GM12878 (cell line): ENCODE measurements at places on chromosomes 7 and 10. TPM values are rescaled to one million over a fixed set of nuclear protein-coding genes. Genes with fewer than 3 reads are reported as not detected.

Gene THSD7A
- 0.03 TPM in 1 of 2 replicates, not detected in the other for total RNA-seq

Gene HKDC1
- 0.13 and 0.37 TPM in 2 replicates for total RNA-seq

Gene PNLIP
- total RNA-seq, result 1.1 and 2.4 TPM in 2 replicates

Gene KCNMA1
- total RNA-seq, result 35.6 and 37.0 TPM in 2 replicates

DNA sequence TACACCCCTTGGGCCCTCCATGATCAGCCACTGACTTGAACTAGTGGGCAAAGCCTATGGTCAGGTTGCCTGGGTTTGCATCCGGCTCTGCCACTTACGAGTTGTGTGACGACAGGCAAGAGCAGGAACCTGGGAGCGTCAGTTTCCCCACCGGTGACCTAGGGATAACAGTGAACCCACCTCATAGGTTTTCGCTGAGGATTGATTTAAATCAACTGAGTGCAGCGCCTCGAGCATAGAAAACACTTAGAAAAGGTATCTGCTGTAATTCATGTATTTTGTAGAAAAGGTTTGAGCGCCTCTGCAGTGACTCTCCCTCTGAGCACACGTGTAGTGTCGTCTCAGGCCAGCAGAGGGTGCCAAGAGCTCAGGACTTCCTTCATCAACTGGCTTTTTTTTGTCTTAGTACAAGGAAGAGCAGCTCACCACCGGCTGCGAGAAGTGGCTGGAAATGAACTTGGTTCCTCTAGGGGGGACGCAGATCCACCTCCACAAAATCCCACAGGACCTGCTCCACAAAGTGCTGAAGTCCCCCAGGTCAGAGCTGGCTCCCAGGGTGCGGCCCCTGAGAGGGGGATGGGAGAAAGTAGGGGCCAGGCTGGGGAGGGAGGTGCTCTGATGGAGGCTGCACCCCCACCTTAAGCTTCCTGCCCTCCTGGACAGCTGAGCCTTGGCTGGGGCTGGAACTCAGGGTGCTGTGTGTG is 27.7 kb downstream of the BTBD16 start:
- DNase-seq, result no peak

DNA sequence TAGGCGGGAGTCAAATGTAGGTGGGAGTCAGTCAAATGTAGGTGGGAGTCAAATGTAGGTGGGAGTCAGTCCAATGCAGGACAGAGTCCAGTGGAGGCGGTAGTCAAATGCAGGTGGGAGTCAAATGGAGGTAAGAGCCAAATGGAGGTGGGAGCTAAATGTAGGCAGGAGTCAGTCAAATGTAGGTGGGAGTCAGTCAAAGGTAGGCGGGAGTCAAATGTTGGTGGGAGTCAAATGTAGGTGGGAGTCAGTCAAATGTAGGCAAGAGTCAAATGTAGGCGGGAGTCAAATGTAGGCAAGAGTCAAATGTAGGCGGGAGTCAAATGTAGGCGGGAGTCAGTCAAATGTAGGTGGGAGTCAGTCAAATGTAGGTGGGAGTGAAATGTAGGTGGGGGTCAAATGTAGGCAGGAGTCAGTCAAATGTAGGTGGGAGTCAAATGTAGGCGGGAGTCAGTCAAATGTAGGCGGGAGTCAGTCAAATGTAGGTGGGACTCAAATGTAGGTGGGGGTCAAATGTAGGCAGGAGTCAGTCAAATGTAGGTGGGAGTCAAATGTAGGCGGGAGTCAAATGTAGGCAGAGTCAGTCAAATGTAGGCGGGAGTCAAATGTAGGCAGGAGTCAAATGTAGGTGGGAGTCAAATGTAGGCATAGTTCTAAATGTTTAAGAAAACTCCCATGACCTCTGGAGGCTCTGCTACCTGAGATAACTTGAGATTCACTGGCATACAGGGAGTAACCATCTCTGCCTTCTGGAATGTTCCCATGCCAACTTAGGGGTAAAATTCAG is 30.2 kb upstream of the ZFAND2A start:
- DNase-seq, result no peak

- DNase-seq, result no peak
These were observed 45.1 kb downstream of the CYTH3 start for GRCh38 chr7:6227294-6227846.
